ENCODE measurements at places on chromosomes 1 and 21.

DNA sequence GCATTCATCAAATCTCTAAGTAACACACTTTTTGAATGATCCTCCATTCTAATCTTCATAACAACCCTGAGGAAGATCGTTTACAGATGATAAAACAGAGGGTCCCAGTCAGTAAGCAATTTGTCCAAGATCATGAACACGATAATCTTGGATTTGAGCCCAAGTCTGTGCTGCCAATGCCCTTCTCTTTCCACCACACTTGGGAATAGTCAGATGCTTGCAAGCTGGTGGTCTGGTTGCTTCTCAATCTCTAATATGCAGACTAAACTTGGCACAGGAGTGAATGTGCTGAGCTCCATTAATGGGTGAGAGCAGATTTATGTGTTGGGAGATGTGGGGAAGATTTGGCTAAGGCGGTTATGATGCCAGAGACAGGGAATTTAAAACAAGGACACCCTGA is 430.6 kb upstream of the DAB1 start:
- no peak for DNase-seq

DNA sequence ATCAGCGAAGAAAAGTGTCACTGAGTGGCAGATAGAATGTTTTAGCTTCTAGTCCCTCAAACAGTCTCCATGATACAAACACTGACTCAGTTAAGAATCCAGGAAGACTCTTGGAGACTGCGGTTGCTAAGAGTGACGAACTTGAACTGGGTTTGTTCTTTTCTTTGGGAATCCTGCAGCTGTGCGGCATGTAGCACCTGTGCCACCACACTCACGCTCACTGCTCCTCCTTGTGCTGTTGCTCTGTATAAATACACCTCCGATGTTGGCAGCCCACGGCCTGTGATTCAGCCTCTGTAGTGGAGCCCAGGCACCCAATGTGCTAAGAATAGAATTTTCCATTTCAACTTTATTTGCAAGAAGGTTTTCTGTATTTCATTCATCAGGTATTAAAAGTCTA is 5.5 kb upstream of the PPIE start:
- no peak for DNase-seq

GRCh38 chr1:107590900-107591622 is 373.9 kb downstream of the VAV3 start:
- no peak for DNase-seq

DNA sequence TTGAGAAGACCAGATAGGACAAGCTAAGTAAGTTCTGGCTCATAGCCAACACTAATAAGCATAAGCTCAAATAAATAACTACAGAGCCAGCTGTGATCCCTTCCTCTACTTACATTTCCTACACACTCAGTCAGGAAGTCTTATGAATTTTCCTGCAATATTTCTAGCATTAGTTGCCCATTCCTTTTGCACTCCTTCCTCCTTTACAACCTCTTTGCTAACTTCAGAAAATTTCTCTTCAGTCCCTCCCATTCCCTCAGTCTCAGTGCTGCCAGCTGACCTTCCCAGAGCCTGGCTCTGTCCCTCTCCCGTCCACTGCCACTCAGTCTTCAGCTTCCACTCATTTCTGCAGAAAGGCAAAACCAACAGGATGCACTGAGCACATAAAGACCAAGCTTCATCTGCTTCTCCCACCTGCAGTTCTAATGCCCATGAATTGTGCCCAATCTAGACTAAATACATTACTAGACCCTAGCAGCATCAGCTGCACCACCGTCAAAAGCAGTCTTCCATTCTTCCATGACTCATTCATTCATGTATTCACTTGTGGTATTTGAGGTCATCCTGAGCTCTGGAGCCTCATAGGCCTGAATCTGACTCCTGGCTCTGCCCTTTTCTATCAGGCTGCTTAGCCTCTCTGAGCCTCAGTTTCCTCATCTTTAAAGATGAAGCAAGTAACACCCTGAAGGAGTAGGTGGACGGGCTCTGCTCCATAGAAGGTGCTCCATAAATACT is 54.6 kb upstream of the SIPA1L2 start:
- no peak for DNase-seq

DNA sequence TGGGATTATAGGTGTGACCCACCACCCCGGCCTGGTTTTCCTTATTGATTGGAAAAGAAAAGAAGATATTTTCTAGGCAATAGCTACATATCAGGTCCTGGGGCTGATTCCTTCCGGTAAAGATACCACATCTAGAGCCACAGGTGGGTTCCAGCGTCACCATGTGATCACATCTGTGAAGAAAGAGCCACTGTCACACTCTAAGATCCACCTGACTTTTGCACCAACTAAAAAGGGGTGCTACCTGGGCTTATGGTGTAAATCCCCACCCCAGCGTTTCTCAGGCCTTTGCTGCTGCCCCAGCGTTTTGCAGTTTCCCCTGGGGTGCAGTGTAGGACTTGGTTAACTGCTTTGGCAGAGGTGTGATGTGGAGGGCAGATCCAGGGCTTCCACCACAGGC is 22.3 kb upstream of the PDE9A start:
- DNase-seq: no peak

GRCh38 chr1:30615076-30615795 is 108.1 kb downstream of the MATN1 start:
- no peak for DNase-seq

GRCh38 chr1:16386454-16387113 is 19.5 kb downstream of the SZRD1 start:
- no peak for DNase-seq

GRCh38 chr1:232968965-232969364 is 18.6 kb downstream of the NTPCR start:
- no peak for DNase-seq

GRCh38 chr1:35120458-35121133 is 41.4 kb downstream of the ZMYM1 start:
- DNase-seq: no peak

DNA sequence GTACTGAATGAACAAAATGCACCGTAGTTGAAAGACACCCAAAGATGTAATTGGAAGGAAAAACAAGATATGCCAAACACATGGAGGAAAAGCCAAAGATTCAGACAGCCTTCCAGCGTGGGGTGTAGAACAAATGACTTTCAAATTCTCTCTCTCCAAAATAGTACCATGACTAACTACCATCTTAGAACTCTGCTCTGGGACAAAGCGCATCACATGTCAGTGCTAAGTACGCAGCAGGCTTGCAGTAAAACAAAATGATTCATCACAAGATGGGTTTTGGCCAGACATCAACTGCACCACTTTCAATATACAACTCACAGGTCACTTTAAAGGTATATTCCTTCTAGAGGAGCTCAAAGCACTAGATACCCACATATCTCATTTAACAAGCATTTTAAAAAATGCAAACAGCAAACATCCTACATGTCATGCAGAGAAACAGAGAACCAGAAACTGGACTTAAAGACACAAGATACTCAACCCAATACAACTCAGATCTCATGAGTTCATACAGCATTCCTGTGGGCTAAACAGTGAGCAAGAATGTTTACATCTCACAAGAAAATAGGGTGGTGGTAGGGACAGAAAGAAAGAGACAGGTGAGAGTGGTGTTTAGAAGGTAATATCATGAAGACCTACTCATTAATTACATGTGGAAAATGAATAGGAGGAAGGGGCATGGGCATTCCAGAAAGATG is 75.7 kb downstream of the BCAR3 start:
- DNase-seq: no peak

GRCh38 chr1:35708441-35708921 is 10.2 kb downstream of the C1orf216 start:
- DNase-seq: no peak

GRCh38 chr1:231626951-231627614 is 493 bp downstream of the DISC1 start:
- DNase-seq: no peak

DNA sequence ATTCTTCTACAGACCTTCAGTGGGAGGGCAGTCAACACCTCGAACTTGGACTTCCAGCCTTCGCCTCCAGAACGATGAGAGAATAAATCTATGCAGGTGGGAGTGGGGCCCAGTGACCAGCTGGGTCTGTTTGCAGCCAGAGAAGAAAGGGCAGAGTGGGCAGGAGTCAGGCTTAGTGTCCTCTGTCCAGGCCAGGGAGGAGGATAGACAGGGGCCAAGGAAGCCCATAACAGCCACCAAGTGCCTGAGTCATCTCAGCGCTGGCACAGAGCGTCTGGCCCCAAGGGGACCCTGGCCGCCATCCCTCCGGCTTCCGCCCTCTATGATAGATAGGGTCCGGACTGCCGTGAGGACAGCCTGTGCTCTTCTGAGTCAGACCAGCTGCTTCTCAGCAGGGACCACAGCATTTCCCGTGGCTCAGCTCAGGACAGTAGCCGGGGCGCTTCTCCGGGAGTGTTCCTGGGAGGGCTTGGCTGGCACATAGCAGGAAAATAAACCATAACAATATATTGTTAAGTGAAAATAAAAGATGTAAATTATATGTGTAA is 133.1 kb upstream of the C1orf174 start:
- no peak for DNase-seq

DNA sequence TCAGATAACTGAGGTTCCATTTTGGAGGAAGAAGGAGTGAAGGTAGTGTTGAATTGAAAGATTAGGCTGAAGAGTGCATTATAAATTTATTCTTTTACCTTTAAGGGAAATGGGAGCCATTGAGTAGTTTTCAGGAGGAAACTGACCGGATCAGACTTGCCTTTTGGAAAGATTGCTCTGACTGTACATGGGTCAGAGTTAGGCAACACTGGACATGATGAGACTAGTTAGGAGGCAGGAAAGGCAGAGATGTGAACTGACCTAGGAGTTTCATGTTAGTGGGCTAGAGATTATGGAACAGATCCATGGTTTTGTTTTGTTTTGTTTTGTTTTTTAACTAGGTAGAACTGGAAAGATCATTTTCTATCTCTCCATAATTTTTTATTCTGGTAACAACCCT is 78.2 kb downstream of the SNX7 start:
- no peak for DNase-seq

- DNase-seq: no peak
These were observed 1.1 kb upstream of the CSF1 start for GRCh38 chr1:109909561-109909960.

DNA sequence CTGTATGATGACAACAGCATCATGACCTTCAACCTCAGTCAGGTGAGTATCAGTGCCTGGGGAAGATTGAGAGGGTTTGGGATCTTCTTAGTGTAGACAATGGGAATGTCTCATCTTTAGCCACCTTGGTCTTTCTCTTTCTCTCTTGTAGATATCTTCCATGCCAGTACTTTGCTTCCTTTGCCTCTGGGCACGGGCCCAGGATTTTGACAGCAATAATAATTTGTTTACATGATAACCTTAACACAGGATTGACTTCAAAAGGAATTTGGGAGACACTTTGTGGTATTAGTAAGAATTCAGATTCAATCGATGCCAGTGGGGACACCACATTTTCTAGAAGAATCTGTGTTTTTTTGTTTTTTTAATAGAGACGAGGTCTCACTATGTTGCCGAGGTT is 12.1 kb upstream of the PIGV start:
- DNase-seq: no peak

GRCh38 chr1:40986956-40987355 is 7.5 kb downstream of the CTPS1 start:
- no peak for DNase-seq

DNA sequence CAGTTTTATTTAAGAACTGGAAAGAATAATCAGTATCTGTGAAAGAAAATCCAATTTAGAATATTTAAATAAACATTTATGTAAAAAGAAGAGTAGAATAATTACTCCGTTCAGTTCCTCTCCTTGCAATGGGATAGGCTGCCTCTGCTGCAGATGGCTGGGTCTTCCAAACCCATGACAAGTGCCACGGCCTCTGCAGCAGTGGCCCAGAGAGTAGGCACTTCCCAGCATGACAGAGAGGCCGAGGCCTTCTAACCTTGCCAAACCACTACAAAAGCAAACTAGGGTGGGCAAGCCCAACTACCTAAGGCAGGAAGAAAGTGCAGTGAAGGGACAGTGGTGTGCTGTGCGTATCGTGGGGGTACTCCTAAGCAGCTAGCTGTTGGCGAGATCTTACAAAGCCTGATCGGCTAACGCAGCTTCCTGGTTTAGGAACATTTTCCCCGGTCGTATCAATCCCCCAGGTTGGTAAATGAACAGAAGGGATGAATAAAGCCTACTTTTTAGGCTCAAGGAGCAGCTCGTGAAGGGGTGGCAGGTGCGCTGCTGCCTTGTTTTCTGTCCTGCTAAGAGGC is 14.5 kb downstream of the ICMT start:
- DNase-seq: no peak
